MV-4-11 (cell line): ENCODE measurements at places on chromosomes 3 and 15.
A peak's percentile ranks its signal among the peaks of the same experiment; 100 is the strongest.

- no peak for DNase-seq
These were observed 9.8 kb upstream of the COLQ start for GRCh38 chr3:15531346-15531745.

GRCh38 chr15:30990446-30991254, 778 bp downstream of the MTMR10 start:
- peak; percentile 68 for DNase-seq

DNA sequence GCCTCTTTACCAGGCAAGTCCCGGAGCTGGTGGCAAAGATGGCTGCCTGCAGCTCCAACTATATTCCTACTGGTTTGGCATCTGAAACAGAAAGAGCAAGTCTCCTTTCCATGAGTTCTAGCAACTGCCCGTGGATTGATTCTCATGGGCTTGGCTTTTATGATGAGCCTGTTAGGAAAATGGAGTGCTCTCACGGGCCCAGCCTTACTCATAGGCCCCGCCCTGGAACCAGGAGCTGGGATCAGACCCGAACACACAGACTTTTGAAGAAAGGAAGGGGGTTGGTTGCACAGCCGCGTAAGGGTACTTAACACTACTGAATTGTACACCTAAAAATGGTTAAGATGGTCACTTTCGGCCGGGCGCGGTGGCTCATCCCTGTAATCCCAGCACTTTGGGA, 2.9 kb downstream of the NRROS start:
- peak; percentile 67 for DNase-seq

- DNase-seq = no peak
These were observed 175.0 kb downstream of the FAM43A start for GRCh38 chr3:194860725-194861124.

GRCh38 chr3:45462522-45463265, 74.3 kb downstream of the LARS2 start:
- peak; percentile 34 for DNase-seq

DNA sequence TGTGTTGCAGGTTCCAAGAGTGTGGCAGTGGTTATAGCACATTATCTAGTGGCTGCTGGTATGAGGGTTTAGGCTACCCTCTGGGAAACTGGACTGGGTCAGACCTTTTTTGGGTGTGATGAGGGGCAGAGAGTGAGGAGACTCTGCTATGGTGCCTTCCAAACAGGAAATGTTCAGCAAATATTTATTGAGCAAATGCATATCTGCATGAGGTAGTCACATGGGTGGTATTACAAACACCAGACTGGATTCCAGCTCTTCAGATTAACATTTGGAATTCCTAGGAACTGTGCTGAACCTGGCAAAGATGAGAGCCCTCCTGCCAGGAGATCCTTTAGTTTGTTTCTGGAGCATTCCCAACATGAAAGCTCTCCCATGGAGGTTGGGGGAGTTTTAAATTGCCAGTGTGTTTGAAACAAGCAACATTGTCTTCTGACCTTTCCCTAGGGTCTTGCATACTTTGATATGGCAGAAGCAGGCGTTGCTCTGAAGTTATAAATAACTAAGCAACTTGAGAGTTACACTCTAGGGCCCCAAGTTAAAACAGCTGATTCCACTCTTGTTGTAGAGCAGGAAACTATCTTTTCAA, 341.2 kb upstream of the C2CD4B start:
- no peak for DNase-seq

DNA sequence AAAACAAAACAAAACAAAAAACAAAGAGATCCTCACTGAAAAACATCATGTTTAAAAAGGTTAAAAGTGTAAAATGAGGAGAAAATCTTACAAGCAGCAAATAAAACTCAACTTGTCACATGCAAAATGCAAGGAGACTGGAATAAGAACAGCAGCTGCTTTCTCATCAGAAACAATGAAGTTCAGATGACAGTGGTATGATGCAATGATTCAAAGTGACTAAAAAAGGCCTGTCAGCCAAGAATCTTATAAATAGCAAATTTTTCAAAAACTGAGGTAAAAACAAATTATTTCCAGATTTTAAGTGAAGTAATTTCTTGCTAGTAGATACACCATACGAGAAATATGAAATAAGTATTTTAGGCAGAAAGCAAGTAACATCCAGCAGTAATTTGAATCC, 68.6 kb upstream of the EPHA3 start:
- no peak for DNase-seq

DNA sequence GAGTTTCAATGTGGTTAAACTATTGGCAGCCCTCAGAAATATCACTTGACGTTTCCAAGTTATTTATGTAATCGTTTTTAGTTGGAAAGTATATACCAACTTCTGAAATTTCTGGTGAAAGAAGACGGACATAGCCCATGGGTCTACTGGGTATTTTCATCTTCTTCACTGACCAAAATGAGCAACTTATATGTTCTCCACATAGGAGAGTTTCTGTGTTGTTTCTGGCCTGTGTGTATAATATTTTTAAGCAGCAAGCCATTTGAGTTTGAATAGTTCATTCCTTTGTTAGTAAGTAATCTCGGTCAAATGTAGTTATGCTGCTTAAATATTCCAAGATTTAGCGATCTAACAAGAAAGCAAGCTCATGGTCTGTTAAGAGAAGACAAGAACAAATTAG, 57.3 kb downstream of the ADAMTSL3 start:
- no peak for DNase-seq

GRCh38 chr3:108862865-108863798, 40.5 kb downstream of the TRAT1 start:
- DNase-seq = no peak

DNA sequence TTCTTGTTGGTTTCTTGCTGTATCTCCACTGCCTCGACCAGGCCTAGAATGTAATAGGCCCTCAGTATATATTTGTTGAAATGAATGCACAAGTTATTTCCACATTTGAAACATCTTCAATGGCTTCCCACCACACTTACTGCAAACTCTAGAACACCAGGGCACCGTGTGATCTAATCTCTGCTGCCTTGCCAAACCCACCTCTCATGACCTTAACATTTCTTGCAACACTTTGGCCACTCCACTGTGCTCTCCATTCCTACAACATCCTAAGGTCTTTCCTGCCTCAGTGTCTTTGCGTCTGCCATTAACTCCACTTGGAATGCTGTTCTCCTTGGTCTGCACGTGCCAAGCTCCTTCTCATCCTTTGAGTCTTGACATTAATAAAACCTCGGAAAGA, 14.1 kb downstream of the FRMD4B start:
- no peak for DNase-seq

GRCh38 chr3:190718671-190719070, 143.8 kb downstream of the GMNC start:
- DNase-seq = peak; percentile 15

DNA sequence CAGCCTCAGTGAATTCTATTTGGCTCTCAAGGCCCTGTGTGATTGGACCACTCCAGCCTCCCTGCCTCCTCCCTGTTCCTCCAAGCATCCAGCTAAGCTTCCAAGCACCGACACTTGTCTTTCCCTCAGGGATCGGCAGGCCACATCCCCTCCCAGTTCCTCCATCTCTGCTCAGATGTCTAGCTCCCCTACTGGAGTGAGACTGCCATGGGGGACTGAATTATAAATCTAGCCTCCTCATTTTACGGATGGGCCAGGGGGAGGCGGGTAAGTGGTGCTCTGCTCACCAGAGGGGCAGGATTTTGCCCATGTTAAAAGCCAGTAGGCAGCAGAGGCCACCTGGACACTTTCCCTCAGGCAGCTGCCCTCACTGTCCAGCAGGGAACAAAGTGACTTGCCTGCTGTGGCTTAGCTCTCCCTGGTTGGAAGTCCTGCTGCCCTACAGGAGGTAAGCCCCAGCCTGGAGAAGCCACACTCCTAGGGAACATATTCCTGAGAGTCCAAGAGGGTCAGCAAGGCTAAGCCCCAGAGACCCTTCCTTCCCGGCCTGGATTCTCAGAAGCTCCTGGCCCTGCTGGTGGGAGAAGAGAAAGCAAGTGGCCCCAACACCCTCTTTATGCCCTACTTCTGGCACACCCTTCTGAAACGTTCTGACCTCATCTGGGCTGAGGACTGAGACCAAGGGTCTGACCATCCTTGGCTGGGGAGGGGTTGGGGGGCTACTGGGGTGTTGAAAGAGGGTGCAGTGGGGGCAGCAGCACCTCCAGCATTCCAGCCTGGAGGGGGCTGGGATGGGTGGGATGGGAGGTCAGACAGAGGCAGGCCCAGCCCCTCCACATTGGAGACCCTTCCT, 9.1 kb upstream of the HHATL start:
- no peak for DNase-seq

- DNase-seq = no peak
These were observed 220.1 kb upstream of the CTDSPL start for GRCh38 chr3:37641556-37641955.

GRCh38 chr15:81929557-81929956, 116.3 kb downstream of the MEX3B start:
- no peak for DNase-seq

- no peak for DNase-seq
These were observed 72.3 kb upstream of the LRIG1 start for GRCh38 chr3:66572938-66573710.

- no peak for DNase-seq
These were observed 119.3 kb upstream of the BFSP2 start for GRCh38 chr3:133280586-133280985.

- peak; percentile 75 for DNase-seq
These were observed 39.7 kb downstream of the GLDN start for GRCh38 chr15:51380999-51381806.

GRCh38 chr3:100354850-100355249, 20.3 kb downstream of the NIT2 start:
- no peak for DNase-seq

- peak; percentile 5 for DNase-seq
These were observed 71.7 kb downstream of the TMCO5A start for GRCh38 chr15:38005953-38006808.

- no peak for DNase-seq
These were observed 98.4 kb downstream of the FMN1 start for GRCh38 chr15:33096134-33096533.

DNA sequence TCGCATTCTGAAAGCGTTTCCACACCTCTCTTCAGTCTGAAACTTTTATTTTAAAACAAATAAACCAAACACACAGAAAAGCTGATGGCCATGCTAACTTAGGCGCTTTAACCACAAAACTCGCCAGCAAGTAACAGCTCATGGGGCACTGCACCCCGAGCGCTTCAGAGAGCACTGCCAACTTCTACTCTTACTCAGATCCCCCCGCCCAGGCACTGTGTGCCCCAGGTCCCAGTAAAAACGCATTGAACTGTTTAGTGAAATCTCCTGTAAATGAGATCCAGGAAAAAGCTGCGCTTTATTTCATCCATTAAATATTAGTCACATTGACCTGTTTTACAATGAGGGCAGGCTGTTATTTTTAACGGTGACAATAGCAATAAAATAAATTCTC, 99.7 kb downstream of the LRIG1 start:
- DNase-seq = no peak

- no peak for DNase-seq
These were observed 194.0 kb downstream of the SSR3 start for GRCh38 chr3:156360963-156361362.

GRCh38 chr3:107705046-107705445, 182.3 kb downstream of the BBX start:
- DNase-seq = no peak

- DNase-seq = peak; percentile 55
These were observed 141.9 kb upstream of the C2CD4B start for GRCh38 chr15:62306851-62307504.

DNA sequence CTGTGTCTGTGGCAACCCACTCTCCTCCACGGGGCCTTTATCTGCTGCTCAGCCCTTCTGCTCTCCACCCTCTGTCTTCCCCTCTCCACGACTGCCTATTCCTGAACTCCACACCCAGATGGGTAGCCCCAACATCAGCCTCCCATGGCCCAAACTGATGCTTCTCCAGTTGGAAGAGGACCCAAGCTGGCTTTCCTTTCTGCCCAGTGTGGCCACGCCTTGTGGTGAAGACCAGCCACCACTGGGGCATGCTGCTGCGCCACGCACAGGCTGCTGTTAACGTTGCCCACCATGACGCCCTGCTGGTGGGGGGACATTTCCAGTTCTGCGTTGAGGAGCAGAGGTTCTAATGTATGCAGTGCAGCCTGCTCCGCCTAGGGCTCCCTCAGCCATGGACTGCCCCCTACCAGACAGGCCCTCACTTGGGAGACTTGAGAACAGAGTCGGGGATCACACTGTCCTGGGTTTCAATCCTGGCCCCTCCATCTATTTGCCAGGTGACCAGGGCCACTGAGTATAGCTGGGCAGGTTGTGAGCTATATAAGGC, 26.9 kb downstream of the CFAP100 start:
- DNase-seq = no peak

- no peak for DNase-seq
These were observed 241.6 kb downstream of the ZPLD1 start for GRCh38 chr3:102676424-102676823.

- DNase-seq = no peak
These were observed 458.1 kb downstream of the TBL1XR1 start for GRCh38 chr3:176739159-176739558.

DNA sequence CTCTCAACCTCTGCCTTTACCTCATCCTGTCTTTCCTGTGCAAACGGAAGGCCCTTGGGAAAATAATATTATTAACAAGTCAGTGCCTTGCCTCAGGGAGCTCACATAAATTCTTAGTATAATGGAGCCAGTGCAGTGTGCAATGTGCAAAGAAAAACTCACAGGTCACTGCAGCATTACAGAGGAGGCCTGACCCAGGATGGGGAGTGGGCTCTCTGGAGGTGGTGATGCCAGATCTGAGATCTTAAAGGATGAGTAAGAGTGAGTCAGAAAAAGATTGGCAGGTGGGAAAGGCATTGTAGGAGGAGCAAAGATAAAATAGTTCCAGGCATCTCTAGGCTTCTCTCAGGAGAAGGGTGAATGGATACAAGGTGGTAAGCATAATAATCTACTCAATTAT, 185.6 kb upstream of the ADAMTS9 start:
- DNase-seq = no peak

GRCh38 chr3:173584093-173584837, 186.7 kb downstream of the NLGN1 start:
- no peak for DNase-seq

- no peak for DNase-seq
These were observed 47.0 kb downstream of the MYO9A start for GRCh38 chr15:72070817-72071447.

DNA sequence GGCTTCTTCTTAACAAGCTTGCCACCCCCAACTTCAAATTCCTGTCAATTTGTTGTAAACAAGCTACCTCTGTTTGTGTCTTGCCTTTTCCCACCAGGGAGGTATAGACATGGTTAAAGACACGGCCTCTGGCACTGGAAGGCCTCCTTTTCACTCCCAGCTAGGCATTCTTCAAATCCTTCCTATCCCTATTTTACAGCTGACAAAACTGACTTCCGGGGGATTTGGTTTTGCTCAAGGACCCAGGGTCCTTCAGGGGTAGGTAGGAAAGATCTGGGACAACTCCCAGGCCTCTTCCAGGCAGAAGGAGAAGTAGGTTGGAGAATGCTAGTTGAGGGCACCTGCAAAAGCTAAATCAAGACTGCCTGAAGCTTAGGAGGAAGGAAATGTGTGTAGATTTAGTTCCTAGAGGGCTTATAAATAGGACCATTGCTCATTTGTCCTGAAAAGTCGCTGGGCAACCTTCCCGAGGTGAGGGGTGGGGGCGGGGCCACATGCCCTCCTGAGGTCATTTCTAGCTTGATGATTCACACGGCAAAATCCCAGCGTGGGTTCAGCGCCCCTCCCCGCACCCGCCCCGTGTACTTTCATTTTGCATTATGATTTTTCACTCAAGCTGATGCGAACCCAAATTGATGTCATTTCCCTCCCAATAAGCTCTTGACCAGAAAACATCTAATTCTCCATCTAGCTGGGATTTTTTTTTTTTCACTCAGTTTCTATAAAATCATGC, 365.5 kb downstream of the SHQ1 start:
- peak; percentile 27 for DNase-seq
